ENCODE measurements at places on chromosomes 11 and 22.

DNA sequence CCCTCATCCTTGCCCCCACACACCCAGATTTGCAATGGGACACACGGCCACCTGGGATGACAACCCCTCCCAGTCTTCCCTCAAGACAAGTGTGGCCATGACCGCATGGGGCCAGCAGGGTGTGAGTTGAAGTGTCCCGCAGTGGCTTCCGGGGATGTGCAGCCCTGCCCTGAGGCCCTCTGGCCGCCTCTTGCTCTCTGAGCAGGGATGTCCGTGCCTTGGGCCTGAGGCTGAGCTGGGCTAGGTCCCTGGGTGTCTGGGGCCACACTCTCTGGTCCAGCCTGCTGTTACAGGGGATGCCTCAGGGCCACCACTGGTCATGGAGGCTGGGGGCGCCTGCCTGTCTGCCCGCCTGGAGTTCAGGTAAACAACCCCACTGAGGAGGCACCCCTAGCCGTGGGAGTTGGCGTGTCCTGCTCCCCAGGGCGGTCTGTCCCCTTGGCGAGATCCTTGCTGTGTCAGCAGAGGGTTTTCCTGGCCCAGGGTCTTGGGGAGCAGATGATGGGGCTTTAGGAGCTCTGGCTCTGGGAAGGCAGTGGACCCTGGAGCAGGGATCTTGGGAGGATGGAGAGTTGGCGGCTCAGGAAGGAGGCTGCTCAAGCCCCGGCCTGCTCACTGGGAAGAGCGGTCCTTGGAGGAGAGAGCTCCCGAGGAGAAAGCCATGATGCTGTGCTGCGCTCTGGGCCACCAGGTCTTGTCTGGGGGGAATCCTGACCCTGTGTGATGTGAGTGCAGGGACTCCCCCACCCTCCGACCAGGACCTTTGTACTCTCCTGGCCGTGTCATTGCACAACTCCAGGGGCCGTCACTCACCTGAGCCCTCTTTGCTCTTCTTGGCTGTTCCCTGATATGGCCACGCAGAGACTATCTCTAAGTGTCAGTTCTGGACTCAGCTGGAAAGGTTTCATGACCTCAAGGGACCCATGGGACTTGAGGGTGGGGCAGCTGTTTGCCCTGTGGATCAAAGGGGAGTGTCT is 67.9 kb downstream of the KCNQ1 start:
- DNase-seq, result no peak

- no peak for DNase-seq
Measured at GRCh38 chr11:114159320-114159719, 99.8 kb downstream of the ZBTB16 start.

- no peak for DNase-seq
Measured at GRCh38 chr11:5737670-5738392, 1.6 kb downstream of the OR56B1 start.

DNA sequence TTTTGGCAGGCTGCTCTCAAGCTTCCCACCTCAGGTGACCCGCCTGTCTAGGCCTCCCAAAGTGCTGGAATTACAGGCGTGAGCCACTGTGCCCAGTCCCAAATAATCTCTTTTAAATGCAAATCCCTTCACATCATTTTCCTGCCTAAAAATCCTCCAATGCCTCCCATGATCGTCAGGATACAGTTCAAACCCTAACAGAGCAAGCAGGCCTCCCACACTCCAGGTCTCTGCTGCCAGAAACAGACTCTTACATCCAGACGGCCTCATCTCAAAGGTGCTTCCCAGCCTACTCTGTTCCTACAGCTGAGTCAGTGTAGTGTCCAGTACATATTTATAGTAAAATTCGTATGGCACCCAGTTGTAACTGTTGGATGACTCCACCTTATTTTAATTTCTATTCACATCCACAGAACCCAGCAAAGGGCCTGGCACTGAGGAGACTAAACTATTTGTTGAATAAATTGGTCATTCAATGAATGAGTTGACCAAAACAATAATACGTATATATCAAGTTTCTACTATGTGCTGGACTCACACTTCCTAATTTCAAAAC is 8.2 kb downstream of the SIRT3 start:
- no peak for DNase-seq

- DNase-seq, result no peak
Measured at GRCh38 chr11:113578033-113578380, 102.8 kb upstream of the DRD2 start.

All from central memory CD4-positive, alpha-beta T cell (primary cell).